ENCODE measurements at places on chromosomes 16 and 17.

- no peak for DNase-seq
Measured at GRCh38 chr16:47780213-47780875, 319.2 kb downstream of the PHKB start.

DNA sequence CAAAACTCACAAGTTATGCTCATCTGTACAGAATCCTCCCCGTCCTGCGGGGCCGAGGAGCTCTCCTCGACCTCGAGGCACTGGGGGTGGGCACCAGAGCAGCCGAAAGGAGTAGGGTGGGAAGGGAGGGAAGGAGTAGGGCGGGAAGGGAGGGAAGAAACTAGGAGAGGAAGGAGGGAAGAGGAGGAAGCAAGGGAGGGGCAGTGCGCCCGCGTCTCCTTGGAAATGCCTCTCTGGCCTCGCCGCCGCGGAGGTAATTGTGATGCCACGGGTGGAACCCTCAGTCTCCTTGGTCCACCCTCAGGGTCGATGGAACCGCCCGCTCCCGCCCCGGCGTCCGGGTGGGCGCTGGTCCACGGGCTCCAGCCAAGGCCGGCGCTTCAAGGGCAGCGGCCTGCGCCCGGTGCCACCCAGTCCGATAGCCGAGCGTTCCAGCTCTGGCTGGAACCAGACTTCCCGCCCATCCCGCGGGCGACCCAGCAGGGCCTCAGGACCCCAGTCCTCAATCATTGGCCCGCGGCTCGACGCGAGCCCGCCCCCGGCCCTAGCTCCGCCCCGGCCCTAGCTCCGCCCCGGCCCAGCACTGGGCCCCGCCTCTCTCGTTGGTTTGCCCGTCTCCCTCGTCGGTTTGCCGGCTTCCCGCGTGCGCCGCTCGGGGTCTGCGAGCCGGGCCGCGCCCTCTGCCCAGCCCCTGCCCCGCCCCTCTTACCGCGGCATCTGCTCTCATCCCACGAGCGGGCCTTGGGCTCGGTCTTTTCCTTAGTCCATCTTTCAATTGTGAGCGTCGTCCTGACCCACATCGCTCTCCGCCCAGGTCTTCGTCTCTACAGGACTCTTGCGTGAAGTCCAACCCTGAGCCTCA, 596 bp downstream of the PROCA1 start:
- DNase-seq: peak; percentile 93

DNA sequence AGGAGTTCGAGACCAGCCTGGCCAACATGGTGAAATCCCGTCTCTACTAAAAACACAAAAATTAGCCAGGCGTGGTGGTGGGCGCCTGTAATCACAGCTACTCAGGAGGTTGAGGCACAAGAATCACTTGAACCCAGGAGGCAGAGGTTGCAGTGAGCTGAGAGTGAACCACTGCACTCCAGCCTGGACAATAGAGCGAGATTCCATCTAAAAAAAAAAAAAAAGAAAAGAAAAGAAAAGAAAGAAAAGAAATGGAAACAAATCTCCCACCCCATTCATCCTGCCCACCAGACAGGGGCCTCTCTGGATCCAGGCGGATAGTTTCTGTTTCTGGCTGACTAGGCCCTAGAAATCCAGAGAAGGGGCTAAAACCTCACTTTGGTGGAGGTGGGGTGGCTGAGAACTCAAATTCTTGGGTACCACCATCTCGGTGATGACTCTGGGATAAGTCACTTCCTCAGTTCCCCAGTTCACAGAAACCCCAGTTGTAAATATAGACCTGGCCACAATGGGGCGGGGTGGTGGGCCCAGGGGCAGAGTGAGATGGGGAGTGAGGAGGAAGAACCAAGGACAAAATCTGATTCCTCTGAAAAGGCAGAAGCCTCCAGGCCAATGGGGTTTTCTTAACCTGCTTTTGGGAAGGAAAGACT, 22.2 kb downstream of the SOCS1 start:
- DNase-seq: no peak

DNA sequence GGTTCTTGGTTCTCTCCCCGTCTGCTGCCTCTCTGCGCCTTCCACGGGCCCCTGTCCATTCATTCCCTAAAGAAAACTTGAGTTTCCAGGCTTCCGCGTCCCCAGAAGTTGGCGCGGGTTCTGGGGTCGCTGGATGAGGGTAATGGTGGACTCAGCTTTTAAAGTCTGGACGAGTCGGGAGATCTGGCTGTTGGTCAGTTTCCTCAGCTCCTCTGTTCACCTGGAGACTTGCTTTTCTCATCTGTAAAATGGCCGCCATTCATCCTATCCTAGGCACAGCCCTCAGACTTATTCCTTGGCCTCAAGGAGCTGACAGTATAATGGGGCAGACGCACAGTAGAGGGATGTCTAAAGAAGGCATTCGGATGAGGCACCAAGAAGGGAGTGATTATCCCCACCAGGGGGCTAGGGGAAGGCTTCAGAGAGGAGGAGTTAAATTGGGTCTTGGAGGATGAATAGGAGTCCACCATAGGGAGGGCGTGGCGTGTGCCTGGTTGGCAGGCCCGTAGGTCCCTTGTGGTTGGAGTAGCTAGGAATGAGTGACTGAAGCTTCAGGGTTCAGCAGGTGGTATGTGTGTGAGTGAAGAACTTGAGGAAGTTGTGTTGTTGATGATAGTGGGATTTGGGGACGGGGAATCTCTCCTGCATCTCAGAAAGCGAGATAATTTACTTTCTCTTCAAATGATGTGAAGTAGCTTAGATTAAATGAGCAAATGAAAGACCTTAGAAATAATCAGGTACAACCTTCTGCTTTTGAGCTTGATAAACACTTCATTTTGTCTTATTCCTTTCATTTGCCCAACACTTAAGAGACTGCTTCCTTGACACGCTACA, 652 bp downstream of the VPS35L start:
- no peak for DNase-seq

- DNase-seq: no peak
Measured at GRCh38 chr17:18241229-18241871, 15.9 kb downstream of the LLGL1 start.

Measured in stimulated activated CD4-positive, alpha-beta T cell treated with anti-CD3 and anti-CD28 coated beads, TNF-alpha, amount 100 ng/mL, for 1 hour (primary cell).